Fibroblast of gingiva (primary cell): ENCODE measurements at places on chromosomes 1 and 21.

DNA sequence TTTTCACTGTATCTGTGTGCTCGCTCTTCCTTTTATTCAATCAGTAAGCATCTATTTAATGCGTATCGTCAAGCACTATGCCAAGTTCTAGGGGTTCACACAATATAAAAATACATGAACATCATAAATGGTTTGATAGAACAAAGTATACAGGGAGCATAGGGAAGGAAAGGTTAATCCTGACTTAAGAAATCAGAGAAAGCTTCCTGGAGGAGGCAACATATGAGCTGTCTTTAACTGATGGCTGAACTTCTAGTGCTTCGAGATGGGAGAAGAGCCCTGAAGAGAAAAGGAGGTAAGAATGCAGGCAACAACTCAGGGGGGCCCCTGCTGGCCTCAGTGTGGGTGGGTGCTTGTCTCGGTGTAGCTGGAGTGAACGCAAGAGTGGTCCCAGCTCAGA is 63.6 kb upstream of the GALNT2 start:
- no peak for DNase-seq

- DNase-seq, result no peak
Measured at GRCh38 chr1:93331412-93331811, 14.3 kb upstream of the DR1 start.

DNA sequence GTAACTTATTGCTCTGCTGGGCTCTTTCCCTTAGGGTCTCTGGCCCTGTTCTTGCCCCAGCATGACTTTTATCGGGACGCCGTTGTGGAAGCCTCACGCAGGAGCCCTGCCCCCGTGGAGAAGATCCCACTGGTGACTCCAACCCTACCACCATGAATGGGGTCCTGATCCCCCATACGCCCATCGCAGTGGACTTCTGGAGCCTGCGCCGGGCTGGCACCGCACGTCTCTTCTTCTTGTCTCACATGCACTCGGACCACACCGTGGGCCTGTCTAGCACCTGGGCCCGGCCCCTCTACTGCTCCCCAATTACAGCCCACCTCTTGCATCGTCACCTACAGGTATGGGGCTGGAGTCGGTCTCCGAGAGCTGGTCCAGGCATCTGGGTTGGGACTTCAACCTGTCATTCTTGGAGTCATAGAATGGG is 322 bp downstream of the DCLRE1B start:
- DNase-seq, result no peak

DNA sequence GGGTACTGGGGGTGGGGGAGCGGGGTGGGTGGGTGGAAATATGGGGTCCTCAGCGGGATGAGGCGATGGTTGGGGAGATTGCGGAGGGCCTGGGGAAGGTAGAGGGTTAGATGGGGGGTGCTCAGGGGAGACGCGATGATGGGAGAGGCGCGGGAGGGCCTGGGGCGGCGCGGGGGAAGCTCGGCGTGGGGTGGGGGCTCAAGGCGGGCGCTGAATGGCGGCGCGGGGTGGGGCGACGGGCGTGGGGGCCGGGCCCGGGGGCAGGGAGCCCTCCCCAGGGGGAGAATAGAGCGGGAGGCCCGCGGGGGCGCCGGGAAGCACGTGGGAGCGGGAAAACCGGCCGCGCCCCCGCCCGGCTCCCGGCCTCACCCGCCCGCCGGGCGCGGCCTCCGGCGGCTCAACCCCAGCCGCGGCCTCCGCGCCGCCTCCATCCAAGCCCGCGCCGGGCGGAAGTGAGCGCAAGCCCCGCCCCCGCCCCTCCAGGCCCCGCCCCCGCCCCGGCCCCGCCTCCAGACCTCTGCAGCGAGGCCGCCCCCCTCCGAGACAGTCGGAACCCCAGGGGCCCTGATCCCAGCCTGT is at the start of gene FAAP20:
Gene FAAP20 (minus strand): TSS at position 454 of the 579 bp plus-strand sequence. CDS start 23 bp downstream, at position 431.
- DNase-seq, result peak; percentile 56

- DNase-seq, result no peak
Measured at GRCh38 chr1:95034506-95034905, 38.2 kb downstream of the ALG14 start.

DNA sequence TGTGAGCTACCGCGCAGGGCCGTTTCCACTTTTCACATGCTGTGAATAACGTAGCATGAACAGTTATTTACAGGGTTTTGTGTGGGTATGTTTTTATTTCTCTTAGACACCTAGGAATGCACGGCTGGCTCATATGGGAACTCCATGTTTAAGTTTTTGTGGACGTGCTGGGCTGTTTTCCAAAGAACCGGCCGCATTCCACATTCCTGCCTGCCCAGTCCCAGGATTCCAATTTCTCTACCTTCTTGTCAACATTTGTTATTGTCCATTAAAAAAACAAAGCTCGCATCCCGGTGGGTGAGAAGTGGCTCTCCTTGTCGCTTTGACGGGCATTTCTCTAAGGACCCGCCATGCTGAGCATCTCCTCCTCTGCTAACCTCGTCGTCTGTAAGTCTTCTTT is 47.1 kb upstream of the LRRC3 start:
- no peak for DNase-seq

- peak; percentile 8 for DNase-seq
Measured at GRCh38 chr1:46003315-46003714, 129.1 kb downstream of the PIK3R3 start.

- no peak for DNase-seq
Measured at GRCh38 chr1:244041466-244042120, 9.5 kb upstream of the ZBTB18 start.

- no peak for DNase-seq
Measured at GRCh38 chr1:175413367-175413766, 220.8 kb upstream of the KIAA0040 start.

DNA sequence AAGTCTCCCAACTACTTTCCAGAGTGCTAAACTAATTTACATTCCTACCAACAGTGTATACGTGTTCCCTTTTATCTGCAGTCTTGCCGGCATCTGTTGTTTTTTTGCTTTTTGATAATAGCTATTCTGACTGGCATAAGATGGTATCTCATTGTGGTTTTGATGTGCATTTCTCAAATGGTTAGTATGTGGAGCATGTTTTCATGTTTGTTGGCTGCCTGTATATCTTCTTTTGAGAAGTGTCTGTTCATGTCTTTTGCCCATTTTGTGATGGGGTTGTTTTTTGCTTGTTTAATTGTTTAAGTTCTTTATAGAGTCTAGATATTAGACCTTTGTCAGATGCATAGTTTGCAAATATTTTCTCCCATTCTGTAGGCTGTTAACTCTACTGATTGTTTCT is 46.6 kb downstream of the MAST2 start:
- DNase-seq, result no peak

GRCh38 chr21:20515446-20515845 is 482.8 kb upstream of the NCAM2 start:
- DNase-seq, result no peak
